ENCODE measurements at places on chromosomes 2 and 18.

DNA sequence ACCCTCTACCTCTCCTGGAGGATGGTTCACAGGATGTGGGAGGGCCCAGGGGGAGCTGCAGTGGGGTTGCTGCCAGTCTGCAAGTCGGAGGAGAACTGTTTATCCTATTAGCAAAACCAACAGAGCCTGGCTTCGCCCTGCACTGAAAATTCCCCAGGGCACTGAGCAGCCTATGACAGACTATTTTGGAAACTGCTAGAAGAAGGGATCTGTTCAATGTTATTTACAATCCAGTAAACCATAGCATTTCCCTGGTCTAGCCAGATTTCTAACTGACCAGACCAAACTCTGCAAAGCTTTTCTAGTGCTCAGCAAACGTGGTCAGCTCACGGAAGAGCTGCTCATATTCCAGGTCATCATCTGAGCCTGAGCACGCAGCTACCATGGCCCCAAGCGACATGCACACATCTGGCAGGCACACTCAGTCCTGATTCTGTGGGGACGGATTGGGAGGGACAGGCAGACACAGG lies 64.8 kb upstream of the PID1 start:
- DNase-seq = no peak

- no peak for DNase-seq
Measured at GRCh38 chr2:157696036-157696435, 67.4 kb upstream of the ACVR1C start.

DNA sequence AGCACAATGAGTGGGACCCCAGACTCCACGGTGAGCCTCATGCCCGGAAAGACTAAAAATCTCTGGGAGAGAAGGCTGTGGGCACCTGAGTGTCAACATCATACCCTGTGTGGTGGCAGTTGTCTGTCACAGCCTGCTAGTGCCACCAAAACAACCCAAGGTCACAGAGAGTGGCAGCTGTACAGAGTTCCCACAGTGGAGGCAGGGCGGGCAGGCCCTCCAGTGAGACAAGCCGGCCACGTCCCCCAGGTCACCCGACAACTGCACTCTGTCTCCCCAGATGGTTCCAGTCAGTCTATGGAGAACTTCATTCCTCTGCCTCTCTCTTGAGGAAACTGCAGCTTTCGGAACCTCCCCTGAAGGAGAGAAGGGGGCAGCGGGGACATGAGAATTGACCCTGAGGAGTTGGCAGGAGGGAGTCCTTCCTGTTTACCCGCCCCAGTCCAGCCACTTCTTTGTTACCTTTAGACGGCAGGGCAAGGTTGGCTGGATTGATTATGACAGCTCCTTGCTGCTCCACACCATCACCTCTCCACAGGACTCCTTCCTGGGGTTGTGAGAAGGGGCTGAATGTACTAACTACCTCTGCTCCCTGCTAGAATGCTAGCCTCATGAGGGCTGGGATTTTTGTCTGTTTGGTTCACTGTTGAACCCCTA lies 11.3 kb upstream of the FIGLA start:
- DNase-seq = no peak

GRCh38 chr2:498493-499178 lies 178.6 kb downstream of the TMEM18 start:
- no peak for DNase-seq

DNA sequence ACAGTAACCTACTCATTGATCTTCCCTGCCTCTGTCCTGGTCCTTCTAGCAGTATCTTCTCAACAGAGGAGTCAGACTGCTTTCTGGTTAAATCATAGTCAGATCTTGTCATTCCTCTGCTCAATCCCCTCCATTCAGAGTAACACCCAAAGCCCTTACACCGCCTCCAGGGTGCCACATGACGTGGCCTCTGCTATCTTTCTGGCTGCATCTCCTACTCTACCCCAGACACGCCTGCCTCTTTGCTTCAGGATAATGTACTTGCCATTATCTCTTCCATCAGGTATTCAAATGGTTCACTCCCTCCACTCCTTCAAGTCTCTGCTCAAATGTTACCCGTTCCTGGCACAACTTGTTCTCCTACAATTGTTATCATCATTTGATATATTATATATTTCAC lies 36.3 kb upstream of the ACVR2A start:
- DNase-seq = no peak

All from MV-4-11 (cell line).